PC-3 (cell line): ENCODE measurements at places on chromosomes 3 and 15.
A peak's percentile ranks its signal among the peaks of the same experiment; 100 is the strongest.

GRCh38 chr15:25439369-25439836 is 579 bp upstream of the UBE3A start:
- DNase-seq = peak; percentile 17

DNA sequence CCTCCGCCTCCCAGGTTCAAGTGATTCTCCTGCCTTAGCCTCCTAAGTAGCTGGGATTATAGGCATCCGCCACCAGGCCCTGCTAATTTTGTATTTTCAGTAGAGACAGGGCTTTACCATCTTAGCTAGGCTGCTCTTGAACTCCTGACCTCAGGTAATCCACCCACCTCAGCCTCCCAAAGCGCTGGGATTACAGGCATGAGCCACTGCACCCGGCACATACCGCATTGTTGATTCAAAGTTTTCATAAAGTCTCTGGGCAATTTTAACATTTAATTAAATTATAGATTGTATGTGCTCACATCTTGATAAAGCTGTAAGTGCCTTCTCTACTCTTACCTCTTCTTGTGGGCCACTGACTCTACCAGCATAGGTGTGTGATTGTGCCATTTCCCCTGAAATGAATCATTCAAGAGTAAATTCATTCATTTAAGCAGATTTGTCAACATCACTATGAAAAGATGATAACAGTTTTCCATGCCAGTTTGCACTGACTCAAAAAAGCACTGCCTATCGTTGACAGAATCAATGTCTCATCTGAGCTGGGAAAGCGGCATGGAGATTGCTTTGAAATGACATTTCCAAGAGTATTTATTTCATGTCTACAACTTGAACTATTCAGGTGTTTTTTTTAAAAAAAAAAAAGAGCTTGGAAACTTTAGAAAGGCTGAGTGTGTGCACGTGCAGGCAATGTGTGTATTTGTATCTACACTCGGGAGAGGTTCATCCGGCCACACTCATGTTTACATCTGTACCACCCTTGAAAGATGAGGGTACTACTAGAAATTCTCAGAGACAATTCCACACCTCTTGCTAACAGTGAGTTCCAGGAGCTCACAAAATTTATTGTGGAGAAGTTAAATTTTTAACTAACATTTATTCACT is 3.5 kb downstream of the BCL2A1 start:
- DNase-seq = peak; percentile 64

DNA sequence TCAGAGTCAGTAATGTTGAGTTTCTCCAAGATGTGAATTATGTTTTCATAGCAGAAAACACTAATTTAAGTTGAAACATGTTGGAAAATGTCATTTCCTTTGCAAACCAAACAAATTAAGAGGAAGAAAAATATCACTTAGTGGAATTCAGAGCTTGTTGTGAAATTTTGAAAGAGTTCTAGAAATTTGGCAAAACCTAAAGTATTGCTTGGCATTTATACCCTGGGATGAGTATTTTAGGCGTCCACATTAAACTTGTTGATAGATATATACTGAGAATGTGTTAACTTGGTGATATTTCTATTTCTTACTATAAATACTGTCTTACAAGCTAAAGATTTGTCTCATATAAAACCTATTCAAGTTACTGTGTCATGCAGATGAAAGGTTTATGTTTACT is 335.2 kb downstream of the NSUN3 start:
- no peak for DNase-seq

- peak; percentile 18 for DNase-seq
Measured at GRCh38 chr3:120393761-120394160, 44.6 kb upstream of the LRRC58 start.

- DNase-seq = no peak
Measured at GRCh38 chr3:129596194-129597086, 10.0 kb downstream of the PLXND1 start.

DNA sequence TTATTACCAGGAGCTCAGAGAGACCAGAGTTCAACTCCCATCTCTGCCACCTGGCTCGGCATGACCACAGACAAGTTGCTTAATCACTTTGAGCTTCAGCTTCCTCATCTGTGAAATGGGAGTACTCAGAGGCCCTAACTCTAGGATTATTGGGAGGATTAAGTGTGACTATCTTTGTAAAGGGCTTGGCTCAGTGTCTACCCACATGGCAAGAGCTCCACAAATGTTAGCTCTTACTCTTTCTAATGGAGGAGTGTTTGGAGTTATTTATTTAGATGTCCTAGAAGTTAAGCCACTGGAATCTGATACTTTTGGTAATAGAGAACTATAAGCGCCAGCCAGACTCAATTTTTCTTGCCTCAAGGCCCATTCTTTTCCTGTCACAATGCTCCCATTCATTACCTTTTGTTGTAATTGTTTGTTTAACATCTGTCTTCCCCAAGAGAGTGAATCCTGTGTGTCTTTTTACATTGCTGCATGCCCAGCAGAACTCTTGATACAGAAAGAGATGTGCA is 12.3 kb upstream of the LMCD1 start:
- DNase-seq = peak; percentile 38

GRCh38 chr3:67335813-67336212 is 318.6 kb downstream of the SUCLG2 start:
- DNase-seq = no peak

GRCh38 chr15:58517682-58518525 is 86.1 kb downstream of the LIPC start:
- no peak for DNase-seq

DNA sequence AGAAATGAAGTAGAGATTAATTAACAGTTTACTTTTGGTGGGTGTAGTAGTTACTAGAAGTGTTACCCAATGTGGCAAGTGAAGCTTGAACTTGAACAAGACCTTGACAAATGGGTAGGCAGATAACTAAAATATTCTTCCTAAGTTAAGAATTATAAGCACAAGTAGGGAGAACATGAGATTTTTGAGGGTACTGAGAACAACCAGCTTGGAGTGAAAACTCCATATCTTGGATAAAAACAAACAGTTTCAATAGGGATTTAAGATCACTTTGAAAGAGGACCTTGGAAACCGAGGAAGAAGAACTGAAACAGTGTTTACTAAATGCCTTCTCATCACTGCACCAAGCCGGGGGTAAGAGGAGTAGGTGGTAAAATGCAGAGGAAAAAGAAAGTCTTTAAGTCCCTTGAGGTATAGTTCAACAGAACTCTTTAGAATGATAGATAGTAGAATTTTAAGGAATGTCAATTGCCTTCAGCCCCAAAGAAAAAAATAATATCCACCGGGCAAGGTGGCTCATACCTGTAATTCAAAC is 496.7 kb downstream of the NAALADL2 start:
- DNase-seq = no peak

GRCh38 chr15:47412136-47412535 is 305.2 kb upstream of the SEMA6D start:
- DNase-seq = no peak

DNA sequence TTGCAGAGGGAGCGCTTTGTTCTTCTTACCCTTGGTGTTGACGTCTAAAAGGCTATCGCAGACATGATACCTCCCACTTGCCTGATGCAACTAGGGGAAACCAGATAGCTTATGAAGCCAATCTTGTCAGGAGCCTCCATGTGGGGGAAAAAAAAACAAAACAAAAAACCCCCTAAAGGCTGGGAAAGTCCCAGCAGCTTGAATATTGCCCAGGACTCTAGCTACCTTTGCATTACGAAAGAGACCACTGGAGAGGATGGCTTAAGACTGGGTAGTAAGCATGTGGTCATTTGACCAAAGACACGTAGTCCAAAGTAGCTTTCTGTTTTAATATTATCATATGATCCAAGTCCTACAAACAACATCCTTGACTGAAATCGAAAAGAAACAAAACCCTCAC is 120.7 kb upstream of the WNT5A start:
- no peak for DNase-seq

GRCh38 chr3:9703240-9703639 is 393 bp upstream of the CPNE9 start:
- DNase-seq = no peak

- no peak for DNase-seq
Measured at GRCh38 chr3:124631727-124632126, 98.5 kb upstream of the UMPS start.

GRCh38 chr15:65954289-65954741 is 85.0 kb downstream of the RAB11A start:
- peak; percentile 74 for DNase-seq

GRCh38 chr15:98753726-98754656 is 105.7 kb downstream of the IGF1R start:
- no peak for DNase-seq

- DNase-seq = no peak
Measured at GRCh38 chr15:97521381-97522285, 438.9 kb upstream of the ARRDC4 start.
